ENCODE measurements at places on chromosomes 4 and X. TPM values are rescaled to one million over a fixed set of nuclear protein-coding genes. Genes with fewer than 3 reads are reported as not detected.

SRPK3 gene
- polyA plus RNA-seq, result not detected

CYP2U1 gene
- 1.1 TPM for polyA plus RNA-seq

CCDC149 gene
- not detected for polyA plus RNA-seq

BMX gene
- not detected for polyA plus RNA-seq

SRPX2 gene
- polyA plus RNA-seq, result not detected

TRIM61 gene
- polyA plus RNA-seq, result not detected

TMPRSS11A gene
- polyA plus RNA-seq, result not detected

GAGE12H gene
- polyA plus RNA-seq, result not detected

S100G gene
- not detected for polyA plus RNA-seq

CNKSR2 gene
- polyA plus RNA-seq, result 7.7 TPM

NUP62CL gene
- 1.6 TPM for polyA plus RNA-seq

TMEM156 gene
- polyA plus RNA-seq, result 8.4 TPM

USP27X gene
- 0.34 TPM for polyA plus RNA-seq

ITGB1BP2 gene
- not detected for polyA plus RNA-seq

SSX3 gene
- not detected for polyA plus RNA-seq

TAF7L gene
- not detected for polyA plus RNA-seq

CLCN4 gene
- polyA plus RNA-seq, result not detected

PPP1R2C gene
- 4.2 TPM for polyA plus RNA-seq

FOXR2 gene
- polyA plus RNA-seq, result not detected
